HT1080 (cell line): ENCODE measurements at places on chromosomes 4 and X. TPM values are rescaled to one million over a fixed set of nuclear protein-coding genes. Genes with fewer than 3 reads are reported as not detected.

APLN gene
- total RNA-seq: 3.8 and 4.8 TPM in 2 replicates

IL2RG gene
- not detected in 2 replicates for total RNA-seq

COL4A5 gene
- total RNA-seq: 6.8 and 7.2 TPM in 2 replicates

SSX2 gene
- total RNA-seq: 0.13 TPM in 1 of 2 replicates, not detected in the other

CXorf38 gene
- 11.6 and 11.9 TPM in 2 replicates for total RNA-seq

RASSF6 gene
- total RNA-seq: not detected in 2 replicates
